BJ (cell line): ENCODE measurements at places on chromosomes 7 and 10.

DNA sequence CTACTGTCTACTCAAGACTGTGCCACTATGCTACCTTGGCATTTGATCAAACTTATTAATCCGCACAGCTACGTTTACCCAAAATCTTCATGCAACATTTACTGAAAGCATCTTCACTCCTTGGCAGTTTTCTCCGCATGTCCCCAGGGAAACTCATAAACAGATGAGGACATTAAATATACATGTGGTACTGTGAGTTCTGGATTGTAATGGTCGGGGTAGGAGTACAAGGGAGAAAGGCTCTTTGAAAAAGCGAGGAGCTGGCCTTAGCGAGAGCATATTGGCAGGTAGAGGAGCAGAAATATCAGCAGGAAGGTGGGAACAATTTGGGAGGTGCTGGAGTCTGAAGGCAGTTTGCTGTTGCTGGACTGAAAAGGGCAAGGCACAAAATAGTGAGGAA is 107.1 kb upstream of the NOBOX start:
- DNase-seq: no peak

GRCh38 chr7:117014673-117015133 is 61.4 kb downstream of the ST7 start:
- no peak for DNase-seq

DNA sequence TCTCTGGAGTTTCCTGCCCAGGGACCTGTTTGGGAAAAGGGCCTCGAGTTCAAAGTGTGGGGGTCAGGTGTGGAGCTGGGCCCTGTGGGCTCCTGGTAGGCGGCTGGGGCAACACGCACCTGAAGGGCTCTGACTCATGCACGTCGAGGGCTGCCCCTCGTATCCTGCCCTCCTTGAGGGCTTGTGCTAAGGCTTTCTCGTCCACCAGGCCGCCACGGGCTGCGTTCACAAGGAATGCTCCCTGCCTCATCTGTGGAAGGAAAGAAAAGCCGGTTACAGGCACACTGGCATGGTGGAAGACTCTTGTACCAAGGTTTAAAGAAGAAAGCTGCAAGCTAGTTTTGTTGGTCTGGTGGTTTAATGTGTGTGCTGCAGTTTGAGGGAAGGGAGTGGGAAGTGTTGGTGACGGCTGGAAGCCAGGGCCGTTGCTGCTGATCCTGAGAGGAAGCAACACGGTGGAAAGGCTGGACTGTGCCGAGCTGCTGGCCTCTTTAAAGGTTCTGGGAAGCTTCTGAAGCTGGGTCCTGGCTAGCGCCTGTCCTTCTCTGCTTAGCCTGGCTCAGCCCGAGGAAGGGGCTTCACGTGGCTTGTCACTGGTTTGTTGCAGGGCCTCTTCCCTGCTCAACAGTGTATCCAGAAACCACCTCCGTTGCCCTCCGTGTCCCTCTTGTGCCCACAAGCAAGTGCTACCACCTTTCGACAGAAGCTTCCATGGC is 52.0 kb downstream of the ZRANB1 start:
- no peak for DNase-seq

- DNase-seq: no peak
These were observed 113.4 kb downstream of the JAZF1 start for GRCh38 chr7:28067171-28067570.

DNA sequence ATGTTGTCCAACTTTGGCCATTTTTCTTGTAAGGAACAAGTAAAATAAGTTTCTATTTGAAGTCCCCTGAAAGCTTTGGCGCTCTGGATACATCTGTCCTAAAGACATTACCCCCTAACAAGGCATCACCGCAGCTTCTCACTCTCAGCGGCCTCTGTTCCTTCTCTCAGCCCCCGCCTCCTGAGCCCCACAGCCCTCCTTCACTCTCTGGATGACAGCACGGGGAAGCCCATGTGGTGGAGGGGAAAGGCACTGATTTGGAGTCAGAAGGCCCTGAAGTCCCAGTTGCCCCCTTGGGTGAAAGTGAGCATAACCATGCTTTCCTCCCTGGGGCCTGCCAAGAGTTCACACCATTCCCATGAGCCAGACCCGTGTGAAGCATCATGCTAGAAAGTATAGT is 4.6 kb downstream of the H2BK1 start:
- DNase-seq: no peak

GRCh38 chr7:128037880-128038619 is 6.8 kb upstream of the LRRC4 start:
- no peak for DNase-seq

DNA sequence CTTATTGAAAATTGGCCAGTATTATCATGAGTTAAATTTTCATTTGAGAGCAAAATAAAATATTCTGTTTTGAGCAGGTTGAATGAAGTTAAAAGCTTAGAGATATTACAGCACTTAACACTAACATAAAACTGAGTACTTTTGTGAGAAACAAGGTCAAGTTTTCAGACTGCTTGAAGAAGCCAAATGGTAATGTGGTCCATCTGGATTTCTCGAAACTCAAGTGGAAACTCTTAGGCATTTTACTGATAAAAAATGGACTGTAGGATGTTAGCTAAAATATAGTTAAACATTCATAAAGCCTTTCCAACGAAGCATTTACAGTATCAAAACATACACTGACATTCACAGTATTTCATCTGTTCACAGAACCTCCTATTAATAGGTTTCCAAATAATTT is 528.1 kb upstream of the SEMA3D start:
- DNase-seq: no peak

GRCh38 chr10:113517165-113517900 is 35.5 kb upstream of the HABP2 start:
- DNase-seq: no peak

DNA sequence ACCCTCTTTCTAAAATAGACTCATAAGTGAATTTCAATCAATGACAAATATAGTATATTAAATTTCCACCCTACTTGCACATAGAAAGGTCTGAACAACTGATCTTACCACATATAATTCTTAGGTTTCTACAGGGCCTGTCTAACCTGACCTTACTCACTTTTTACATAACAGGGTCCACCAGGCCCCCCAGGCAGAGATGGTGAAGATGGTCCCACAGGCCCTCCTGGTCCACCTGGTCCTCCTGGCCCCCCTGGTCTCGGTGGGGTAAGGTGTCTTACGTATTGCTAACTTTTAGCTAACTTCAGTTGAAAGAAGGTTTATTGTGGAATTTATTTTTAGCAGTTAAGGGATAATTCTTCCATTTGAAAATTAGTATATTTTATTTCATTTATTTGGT is 5.3 kb downstream of the COL1A2 start:
- DNase-seq: no peak

DNA sequence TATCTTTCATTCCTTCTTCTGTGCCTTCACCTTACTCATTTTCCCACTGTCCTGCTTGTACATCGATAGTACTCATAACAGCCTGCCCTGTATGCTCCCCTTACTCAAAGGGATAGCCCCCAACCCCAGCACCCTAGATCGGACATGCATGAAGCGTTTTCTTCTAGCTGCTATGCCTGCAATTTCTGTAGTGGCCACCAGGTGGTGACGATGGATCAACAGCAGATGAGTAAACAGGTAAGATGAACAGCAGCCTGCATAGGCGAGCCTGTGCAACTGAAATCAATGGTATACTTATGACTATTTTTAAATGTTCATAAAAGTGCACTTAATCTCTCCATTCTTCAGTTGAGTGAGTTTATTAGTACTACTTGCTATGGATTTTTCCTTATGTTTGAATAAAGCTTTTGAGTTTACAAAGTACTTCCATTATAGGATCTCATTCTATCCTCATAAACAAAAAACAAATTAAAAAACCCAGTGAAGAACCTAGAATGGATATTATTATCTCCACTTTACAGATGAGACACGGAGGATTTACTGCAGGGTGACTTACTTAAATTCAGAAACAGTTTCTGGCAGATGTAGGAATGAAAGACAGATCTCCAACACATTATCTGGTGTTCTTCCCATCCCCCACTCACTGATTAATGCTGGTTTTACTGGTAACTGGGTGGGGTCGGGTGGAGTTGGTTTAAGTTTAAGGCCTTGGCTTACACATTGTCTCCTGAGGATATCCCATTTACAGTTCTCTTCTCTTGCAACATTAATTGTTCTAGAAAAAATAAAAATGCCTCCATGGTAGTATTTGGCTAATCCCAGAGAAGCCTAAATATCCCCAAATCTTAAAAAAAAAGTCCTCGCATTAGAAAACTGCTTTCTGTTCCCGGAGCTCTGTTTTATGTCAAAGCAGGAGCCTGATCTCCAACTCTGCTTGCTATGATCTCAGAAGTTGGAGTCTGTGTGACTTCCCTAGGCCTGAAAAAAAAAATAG is 222.1 kb downstream of the GLI3 start:
- no peak for DNase-seq

GRCh38 chr10:8133146-8133545 is 78.7 kb downstream of the GATA3 start:
- DNase-seq: no peak

DNA sequence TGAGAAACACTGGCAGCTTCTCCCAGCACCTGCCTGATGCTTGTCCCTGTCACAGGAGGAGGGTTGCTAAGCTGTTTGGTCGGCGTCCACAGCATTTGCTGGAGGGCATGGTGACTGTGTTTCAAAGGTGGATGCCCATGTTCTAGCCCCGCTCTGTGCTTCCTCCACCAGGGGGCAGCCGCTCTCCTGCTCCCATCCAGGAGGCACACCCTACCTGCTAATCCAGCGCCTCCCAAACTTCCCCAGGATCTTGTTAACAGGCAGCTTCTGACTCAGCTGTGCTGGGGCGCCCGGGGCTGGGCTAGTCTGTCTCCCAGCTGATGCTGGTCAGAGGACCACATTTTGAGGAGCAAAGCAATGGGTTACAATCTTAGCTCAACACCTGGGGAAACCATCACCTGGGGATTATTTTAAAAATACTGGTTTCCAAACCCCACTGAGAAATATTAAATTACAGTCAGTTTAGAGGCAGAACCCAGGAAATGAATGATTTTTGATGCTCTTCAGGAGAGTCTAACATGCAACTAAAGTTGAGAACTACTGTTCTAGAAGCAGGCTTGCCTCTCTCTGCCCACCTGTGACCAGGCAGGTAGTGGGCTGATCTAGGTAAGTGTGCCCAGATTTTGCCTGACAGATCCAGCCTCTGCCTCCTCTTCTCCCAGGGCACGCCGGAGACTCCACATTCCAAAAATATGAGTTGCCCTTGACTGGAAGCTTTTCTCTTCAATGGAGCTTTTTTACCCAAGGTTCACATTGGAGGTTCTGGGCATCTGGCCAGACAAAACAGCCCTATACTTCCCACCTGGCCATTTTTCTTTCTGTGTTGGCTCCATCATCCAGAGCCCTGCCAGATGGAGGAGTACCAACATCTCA is 92.7 kb upstream of the GPR26 start:
- DNase-seq: no peak
